ENCODE measurements at places on chromosomes 13 and 19.

DNA sequence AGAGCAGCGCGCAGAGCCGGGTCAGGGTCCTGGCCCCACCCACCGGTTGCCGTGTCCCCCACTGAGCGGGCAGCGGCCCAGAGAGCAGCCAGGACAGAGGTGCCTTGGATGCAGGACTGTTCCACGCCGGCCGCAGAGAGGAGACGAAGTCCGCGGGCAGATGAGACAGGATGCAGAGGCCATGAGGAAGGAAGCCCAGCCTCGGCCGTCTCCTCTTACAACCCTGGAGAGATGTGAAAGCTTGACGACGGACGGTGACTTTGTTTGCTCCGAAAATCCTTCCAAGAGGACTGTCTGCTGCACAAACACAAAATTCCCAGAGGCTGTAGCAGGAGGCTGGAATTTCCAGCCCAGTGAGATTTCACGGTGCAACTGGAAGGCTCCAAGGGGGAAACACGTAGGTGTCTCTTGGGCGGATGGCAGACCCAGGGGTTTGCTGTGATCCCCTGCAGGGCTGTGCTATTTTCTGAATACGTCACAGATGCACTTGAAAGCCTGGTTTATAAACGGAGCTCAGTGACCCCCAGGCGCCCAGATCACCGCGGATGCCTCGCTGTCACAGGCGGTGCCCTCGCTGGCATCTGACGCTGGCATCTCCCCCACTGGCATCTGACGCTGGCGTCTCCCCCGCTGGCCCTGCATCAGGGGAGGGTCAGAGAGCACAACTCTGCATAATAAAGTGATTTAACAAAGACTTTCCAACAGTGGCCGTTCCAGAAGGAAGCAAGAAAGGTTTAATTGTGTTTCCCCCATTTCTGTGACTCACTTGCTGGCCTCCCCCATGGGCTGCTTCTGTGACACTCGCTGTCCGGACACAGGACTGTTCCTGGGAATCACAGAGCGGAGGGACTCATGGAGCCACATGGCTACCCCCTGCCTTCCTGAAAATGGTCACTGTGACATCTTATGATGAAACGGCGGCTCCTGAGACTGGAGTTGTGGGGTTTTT is 62.0 kb upstream of the C13orf46 start:
- no peak for DNase-seq

GRCh38 chr13:42369071-42369797 is 97.3 kb downstream of the AKAP11 start:
- no peak for DNase-seq

DNA sequence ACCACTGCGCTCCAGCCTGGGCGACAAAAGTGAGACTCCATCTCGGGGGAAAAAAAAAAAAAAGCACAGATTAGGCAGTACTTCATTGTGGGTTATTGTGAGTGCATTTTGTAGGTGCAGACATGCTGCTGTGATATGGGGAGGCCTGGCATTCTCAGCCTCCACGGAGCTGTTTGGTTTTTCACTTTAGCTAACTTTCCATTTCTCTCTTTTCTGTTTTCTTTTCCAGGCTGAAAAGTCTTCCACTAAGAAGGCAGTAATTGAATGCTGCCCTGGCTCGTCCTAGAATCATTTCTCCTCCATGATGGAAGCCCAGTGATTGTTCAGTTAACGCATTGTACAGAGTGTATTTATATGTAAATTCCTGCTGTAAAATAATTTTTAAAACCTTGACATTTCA is 2.0 kb upstream of the WDR88 start:
- DNase-seq, result no peak

- DNase-seq, result no peak
Measured at GRCh38 chr19:31312009-31312676, 37.1 kb downstream of the TSHZ3 start.

DNA sequence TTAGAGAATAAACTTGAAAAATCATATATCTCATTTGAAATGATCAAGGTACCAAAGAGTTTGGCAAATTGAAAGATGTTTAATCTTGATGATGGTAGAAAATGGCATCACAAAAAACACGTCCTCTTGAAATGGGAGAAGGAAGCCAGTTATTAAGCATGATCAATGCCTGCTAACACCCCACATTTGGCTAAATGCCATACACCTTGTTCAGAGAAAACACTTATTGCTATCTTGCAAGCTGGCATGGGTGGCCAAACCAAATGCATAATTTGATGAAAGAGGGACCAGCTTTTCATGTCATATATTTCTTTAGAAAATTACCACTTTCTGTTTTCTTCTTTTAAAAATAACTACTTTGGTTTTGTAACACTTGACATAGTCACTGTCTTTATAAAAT is 141.3 kb downstream of the ZAR1L start:
- DNase-seq, result no peak

- no peak for DNase-seq
Measured at GRCh38 chr19:51256155-51256625, 5.3 kb downstream of the SIGLECL1 start.

GRCh38 chr13:59843040-59843439 is 320.7 kb downstream of the DIAPH3 start:
- DNase-seq, result no peak

DNA sequence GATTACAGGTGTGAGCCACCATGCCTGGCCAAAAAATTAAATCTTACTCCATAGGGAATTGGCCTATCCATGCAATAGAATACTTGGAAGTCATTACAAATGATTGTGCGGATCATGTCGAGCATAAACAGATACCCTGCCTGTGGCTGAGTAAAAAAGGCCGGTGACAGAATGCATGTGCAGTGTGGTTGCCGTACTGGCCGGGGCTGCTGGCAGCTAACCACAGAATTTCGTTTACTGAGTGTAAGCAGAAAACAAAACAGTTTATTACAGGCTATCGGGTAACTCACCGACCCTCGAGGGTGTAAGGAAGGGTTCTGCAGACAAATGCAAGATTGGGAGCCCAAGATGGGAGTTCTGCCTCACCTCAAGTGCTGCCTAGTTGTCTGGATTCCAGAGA is 127.7 kb downstream of the ZIC5 start:
- no peak for DNase-seq

DNA sequence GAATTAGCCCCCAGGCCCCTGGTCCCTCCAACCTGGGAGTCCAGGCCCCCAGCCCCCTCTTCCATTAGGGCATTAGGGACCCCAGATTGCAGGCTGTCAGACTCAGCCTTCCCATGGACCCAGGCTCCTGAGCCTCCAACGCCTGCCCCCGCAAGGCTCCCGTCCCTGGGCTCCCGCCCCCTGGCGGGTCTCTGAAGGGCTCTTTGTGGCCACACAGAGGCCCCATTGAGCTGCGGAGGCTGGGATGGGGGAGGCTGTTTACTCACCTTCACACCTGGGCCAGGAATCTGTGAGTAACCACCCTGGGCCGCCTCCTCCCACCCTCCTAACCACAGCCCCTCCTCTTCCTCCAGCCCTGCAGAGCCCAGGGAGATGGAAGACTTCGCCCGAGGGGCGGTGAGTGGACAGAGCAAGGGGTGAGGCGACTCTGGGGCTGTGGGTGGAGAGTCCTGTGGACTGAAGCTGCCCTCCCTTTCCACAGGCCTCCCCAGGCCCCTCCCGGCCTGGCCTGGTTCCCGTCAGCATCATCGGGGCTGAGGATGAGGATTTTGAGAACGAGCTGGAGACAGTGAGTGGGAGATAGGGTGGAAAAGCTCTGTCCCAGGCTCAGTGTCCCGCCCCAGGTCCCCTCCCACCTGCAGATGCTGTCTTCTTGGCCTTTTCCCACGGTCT is 4.9 kb downstream of the ARHGEF1 start:
- DNase-seq, result no peak

- DNase-seq, result no peak
Measured at GRCh38 chr19:12668932-12669269, 2.3 kb downstream of the WDR83 start.

DNA sequence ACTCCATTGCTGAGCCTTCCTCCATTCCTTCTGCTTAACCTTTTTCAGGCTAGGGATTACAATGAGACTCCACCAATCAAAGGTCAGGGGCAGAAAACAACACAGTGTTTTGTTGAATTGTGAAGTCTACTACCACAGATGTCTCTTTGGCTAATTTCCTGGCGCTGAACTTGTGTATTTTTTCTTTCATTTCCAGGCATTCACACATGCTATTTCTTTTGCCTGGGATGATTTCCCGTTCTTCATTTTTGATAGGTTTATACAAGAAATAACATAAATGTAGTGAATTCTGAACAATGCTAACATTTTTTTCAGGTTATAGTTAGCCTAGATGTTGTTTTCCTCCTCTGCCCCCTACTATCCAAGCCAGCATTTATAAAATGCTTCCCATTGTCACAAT is 64.3 kb downstream of the OLFM4 start:
- DNase-seq, result no peak

DNA sequence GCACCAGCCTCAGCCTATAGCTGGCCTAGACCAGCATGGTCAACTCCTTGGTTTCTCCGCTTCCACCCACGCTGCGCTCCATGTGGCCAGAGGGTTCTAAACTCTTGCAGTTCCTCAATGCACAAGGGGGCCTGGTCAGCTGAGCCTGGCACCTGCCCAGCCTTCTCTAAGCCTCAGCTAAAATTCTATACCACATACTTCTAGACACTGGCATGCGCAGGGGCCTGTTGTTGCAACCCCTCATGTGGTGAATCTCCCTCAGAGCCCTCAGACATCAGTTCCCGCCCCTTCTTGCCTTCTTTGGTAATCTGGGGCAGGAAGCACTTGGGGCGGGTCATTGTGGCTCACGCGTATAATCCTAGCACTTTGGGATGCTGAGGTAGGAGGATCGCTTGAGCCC is 19.7 kb upstream of the LDLR start:
- no peak for DNase-seq

DNA sequence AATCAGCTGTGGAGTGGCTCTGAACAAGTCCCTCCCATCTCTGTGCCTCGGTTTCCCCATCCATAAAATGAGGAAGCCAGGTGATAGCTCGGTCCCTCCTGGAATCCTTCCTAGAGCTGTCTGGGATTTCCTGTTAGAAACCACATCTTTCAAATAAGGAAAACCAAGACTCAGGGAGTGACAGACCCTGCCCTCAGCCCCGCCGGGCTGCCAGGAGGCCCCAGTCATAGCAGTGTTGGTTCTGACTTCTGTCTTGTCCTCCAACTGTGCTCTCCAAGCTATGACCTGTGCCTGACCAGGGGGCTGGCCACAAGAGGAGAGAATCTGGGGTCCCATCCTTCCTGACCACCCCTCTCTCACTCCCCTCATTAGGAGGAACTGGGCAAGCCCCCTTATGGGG is 1.1 kb upstream of the SHD start:
- no peak for DNase-seq

- no peak for DNase-seq
Measured at GRCh38 chr19:17125728-17126677, 50.4 kb downstream of the MYO9B start.

DNA sequence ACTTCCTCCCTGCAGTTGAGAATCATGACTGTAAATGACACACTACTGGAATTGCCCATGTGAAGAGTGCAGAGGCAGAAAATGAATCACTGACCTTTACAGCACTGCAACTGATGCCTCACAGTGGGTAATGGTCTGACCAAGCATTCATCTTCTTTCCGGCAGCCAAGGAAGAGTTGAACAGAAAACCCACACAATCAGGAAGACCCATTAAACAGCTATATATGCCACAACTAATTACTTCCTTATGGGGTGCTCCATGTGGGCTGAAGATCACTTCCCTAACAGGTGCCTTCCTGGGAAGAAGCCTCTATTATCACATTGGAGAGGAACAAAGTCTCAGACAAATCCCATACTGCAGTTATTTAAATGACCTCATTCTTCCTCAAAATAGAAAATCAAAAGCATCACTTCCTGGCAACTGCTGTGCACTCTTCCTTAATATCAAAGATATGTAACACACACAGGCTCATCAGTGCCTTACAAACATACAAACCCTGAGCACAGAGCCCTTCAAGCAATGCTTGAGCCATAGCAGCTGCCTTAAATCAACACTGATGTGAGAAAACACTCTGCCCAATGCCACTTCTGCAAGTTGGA is 45.8 kb downstream of the RUBCNL start:
- DNase-seq, result no peak

- DNase-seq, result no peak
Measured at GRCh38 chr13:73167028-73167820, 108.4 kb downstream of the KLF5 start.

GRCh38 chr19:10718205-10719196 is 622 bp downstream of the DNM2 start:
- DNase-seq, result no peak

DNA sequence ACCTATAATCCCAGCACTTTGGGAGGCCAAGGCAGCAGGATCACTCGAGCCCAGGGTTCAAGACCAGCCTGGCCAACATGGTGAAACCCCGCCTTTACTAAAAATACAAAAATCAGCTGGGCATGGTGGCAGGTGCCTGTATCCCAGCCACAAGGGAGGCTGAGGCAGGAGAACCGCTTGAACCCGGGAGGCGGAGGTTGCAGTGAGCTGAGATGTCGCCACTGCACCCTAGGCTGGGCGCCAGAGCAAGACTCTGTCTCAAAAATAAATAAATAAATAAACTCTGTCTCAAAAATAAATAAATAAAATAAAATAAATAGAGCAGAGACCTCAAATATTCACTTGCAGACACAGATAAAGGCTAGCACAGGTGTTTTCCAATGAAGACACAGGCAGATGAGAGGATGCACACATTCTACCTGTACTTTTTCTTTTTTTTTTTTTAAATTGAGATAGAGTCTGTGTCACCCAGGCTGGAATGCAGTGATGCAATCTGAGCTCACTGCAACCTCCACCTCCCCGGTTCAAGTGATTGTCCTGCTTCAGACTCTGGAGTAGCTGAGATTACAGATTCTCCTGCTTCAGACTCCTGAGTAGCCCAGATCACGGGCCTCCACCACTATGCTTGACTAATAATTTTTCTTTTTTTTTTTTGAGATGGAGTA is 2.7 kb upstream of the RPS16 start:
- no peak for DNase-seq

DNA sequence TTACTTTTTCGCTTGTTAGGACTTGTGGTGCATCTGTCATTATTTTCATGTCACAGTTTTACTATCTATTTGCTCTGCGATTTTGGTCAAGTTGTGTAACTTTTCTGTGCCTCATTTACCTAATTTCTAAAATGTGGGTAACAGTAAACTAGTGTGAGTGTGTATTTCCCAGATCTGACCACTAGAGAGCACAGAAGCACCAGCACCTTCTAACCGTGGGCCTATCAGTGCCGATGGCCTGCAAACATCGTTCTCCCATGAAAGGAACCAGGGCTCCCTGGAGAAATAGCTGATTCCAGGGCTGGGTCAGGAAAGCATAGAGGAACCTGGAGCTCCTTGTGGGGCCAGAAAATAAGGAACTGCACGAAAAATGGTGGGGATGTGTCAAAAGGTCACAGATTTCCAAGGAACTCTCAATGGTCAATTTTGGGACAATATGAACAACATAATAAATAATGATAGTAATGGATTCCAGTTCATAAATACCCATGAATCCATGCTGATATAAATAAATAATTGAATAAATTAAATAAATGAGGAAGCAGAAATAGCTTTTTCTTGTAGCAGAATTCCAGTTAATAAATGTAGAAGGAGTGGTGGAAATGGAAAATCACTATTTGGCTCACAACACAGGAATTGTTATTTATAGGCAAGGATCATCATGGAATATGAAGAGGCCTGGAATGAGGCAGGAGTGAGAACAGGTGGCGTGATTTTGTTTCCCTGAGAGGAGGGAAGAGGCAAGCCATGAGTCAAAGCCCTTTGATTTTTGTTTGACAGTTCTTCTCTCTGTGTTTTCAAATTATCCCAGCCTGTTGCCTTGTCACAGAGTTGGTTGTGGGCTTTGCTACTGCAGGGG is 31.1 kb downstream of the CEACAM8 start:
- DNase-seq, result no peak

- no peak for DNase-seq
Measured at GRCh38 chr19:45901432-45901911, 941 bp downstream of the MYPOP start.

All from NCI-H774 (cell line).